ENCODE measurements at places on chromosomes 12 and 14.

- DNase-seq, result no peak
These were observed 75.9 kb downstream of the ATP2B1 start for GRCh38 chr12:89632778-89633177.

DNA sequence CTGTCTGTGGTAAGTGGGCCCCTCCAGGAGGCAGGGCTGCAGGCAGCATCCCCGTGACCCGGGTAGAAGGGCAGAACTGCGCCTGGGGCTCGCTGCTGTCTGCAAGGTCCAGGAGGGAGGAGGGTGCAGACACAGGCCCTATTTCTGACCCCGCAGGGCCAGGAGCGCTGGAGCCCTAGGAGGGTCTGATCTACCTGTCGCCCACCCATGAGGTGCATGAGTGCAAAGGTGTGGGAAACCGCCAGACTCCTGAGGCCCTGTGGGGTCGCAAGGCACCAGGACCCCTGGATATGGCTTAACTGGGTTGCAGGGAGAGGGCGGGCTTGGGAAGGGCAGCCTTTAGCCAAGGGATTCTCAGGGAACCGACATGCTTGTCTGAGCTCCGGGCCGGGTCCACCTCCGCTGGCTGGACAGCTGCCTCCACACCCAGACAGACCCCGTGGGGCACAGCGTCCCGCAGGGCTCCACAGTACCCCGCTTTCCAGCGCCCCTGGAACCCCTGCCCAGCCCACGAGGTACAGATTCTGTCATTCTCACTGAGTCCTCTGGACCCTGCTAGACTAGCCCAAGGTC is 72.9 kb upstream of the TSPAN11 start:
- DNase-seq, result no peak

DNA sequence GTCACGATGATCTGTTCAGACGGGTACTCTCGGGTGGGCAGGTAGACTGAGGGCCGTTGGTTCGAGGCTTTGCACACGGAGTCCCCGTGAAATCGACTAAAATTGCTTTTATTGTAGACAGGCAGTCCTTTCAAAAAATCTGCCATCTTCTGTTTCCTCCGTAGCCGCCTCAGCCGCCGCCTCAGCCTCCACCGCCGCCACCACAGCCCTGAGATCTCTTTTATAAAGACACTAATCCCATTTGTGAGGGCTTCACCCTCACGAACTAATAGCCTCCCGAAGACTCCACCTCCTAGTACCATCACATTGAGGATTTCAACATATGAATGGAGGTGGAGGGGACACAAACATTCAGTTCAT is 74.2 kb downstream of the KLHL28 start:
- no peak for DNase-seq

DNA sequence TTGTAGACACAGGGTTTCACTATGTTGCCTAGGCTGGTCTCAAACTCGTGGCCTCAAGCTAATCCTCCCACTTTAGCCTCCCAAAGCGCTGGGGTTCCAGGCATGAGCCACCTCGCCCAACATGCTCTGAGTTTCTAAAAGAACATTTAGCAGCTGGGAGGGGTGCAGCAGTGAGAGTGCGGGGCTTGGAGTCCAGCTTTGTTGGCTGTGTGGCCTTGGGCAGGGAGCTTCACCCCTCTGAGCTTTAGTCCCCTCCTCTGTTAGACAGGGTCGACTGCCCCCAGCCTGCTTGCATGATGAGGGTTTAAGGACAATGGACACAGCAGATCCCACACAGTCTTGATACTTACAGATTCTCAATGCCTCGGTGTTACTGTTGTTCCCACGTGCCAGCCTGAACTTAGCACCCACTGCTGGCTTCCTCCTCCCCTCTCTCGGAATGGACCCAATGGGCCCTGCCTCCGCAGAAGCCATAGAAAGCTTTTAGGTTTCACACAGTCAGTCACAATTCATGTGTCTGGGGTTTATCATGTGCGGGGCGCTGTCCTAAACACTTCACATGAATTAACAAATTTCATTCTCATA is 54.6 kb downstream of the PSMA6 start:
- DNase-seq, result no peak

DNA sequence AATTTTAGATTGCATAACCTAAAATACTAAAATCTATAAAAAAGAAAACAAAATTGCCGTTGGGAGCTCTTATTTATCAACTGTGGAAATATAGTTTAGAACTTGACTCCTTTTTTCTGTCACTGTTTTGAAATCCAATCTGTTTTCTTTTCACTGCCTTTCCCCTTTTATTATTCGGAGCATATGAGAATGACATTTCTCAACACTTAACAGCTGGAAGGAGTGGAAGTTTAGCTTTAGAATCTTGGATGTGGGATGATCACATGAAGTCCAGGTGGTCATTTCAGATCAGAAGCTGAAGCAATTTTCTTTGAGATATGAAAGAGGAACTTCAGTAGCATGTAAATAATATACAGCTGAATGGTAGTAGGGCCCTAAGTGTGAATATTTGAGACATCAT is 16.7 kb downstream of the TRHDE start:
- DNase-seq, result no peak

GRCh38 chr14:76121089-76121748 is 30.5 kb upstream of the GPATCH2L start:
- no peak for DNase-seq

DNA sequence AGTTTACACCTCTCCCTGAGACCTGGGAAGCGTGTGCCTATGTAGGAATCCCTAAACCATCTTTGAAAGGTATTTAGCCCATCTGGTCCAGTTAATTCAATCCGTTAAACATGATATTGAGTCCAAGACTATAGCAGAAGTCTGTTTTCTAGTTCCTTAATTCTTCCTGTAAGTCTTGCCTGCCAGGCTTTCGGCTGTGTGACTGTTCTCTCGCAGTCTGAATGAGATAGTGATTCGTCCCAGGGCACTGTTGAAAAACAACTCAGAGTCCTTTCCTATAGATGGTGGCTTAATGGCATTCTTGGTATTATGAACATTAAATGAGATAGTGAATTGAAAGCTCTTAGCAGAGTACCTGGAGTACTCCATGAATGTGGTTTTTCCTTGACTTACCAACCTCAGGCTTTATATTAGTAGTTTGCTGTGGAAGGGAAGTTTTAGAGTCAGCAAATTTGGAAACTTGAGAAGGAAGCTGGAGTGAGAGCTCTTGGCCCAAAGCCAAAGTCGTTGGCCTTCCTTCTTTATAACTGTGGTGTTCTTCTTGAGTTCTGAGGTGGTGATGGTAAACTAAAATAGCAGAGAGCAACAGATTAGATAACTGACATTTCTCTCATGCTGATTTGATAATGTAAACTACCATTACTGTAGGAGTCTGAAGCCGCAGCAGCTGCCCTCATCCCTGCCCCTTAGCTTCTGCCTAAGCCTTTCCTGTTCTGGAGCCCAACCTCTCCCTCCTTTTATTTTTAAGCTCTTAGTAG is 76.5 kb downstream of the TGFB3 start:
- DNase-seq, result no peak

DNA sequence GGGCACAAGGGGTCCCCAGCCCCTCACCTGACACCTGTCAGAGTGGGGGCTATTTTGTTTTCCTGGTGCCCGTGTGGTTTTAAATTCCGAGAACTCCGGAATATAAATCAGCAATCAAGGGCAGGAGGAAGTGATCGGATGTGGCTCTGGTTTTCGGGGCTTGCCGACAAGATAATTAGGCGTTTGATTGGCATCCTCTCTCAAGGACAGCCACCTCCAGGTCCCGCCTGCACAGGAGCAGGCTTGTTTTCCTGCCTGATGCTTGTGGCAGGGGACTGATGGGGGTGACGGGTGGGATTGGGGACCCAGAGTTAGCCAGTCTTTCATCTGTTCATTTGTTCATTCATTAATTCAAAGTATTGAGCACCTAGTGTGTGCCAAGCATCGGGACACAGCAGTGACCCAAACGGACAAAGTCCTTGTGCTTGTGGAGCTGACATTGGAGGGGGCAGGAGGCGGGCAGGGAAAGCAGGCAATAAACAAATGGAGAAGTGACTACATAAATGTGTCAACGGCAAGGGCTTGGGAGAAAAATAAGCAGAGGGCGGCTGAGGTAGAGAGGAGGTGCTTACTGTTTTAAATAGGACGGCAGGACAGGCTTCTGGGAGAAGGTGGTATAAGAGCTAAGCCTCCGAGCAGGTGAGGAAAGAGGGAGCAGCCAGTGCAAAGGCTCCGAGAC is 166.5 kb downstream of the PHETA1 start:
- no peak for DNase-seq

DNA sequence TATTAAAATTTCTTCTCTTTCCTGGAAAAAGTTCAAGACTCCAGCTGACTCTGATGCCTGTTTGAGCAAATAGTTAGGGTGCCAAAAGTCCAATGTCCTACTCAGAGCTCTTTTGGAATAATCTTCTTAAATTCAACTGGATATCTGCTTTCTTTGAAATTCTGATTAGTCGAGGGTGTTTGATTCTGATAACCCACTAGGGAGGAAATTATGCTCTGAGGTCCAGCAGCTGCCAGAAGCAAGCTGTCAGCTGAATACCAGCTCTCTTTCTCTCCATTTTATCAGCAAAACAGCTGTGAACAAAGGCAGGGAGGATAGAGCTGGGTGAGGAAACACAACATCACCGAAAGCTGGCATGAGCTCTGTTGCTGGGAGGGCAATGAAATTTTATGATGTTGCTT is 141.5 kb downstream of the CAND1 start:
- no peak for DNase-seq

DNA sequence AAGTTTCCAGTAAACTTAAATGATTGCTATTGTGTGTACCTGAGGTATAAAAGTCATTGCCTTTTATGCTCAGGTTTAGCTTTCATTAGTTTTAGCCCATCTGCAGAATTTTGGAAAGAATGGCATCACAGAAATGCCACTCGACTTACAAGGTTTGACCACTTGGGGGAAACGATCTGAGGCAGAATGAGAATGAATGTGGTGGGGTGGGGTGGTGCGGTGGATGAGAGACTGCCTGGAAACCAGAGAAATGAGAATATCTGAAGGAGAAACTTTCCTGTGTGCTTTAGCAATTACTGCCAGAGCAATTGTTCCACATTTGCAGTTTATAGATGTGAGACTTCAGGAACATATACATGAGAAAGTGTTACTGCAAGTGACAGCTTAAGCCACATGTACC is 225.4 kb upstream of the PDE3A start:
- no peak for DNase-seq

- DNase-seq, result no peak
These were observed 281.1 kb downstream of the AACS start for GRCh38 chr12:125346362-125346761.

- no peak for DNase-seq
These were observed 151.6 kb downstream of the DPF3 start for GRCh38 chr14:72742118-72742837.

GRCh38 chr12:89863968-89864367 is 155.3 kb upstream of the ATP2B1 start:
- DNase-seq, result no peak

- no peak for DNase-seq
These were observed 415.6 kb downstream of the MDGA2 start for GRCh38 chr14:47259796-47260195.

DNA sequence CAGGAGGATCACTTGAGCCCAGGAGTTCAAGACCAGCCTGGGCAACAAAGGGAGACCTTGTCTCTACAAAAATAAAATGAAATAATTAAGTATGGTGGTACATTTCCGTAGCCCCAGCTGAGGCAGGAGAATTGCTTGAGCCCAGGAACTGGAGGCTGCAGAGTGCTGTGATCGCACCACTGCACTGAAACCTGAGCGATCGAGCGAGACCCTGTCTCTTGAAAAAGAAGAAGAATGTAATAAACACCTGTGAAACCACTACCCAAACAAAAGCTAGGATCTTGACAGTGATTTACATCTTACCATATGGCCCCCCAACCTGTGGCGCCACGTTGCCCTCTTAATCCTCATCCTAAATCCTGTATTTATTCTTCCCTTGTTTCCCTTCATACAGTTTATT is 5.7 kb upstream of the DTX1 start:
- no peak for DNase-seq

- DNase-seq, result no peak
These were observed 122.0 kb upstream of the HIF1A start for GRCh38 chr14:61573321-61573720.

GRCh38 chr12:119432949-119433348 is 98.4 kb downstream of the CCDC60 start:
- DNase-seq, result no peak

GRCh38 chr12:674272-674781 is 11.1 kb upstream of the NINJ2 start:
- peak; percentile 61 for DNase-seq

DNA sequence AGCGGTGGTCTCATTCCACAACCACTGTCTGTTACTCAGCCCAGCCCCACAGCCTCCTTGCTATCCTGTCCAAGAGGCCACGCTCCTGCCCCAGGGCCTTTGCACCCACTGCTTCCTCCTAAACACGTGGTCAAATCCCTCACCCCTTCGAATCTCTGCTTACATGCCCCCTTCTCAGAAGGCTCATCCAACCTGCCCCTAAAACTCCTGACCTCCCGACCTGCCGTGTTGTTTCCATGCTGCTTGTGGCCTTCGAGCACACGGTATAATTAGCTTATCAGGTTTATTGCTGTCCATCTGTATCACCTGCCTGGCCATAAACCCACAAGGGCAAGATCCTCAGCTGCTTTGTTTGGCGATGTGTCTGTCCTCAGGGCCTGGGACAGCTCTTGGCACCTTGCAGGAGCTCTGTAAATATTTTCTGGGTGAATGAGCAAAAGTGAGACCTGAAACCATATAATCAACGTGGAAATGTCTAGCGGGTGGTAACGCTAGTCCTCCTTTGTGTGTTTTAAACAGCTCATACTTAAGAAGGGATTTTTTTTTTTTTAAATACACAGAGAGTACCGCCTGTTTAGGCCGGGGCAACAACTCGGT is 36.0 kb downstream of the SCARB1 start:
- DNase-seq, result no peak

GRCh38 chr14:87489196-87489819 is 503.7 kb downstream of the GALC start:
- DNase-seq, result no peak

DNA sequence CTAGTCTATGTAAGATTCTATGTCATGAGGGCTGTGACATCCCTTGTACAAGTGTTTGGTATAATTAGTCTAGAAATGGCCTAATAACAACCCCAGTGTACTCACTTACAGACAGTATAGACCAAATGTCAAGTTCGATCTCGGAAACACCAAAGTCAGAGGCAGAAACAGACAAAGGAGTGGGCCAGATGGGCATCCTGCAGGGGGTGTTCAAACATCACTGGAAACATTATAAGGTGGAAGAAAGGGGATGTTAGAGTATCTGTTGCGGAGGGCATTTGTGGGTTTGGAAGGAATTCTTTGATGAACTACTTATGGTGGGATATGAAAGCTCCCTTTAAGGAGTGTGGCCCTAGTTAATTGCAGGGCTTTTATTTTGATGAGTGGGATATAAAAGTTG is 134.6 kb downstream of the ESR2 start:
- DNase-seq, result no peak

GRCh38 chr12:20486233-20486632 is 117.9 kb downstream of the PDE3A start:
- DNase-seq, result no peak

Data from activated T-helper 9 cell treated with anti-CD3 and anti-CD28 coated beads, Interleukin-2, amount 50 U/mL, for 16 hours (primary cell).